Esophagus squamous epithelium (tissue), 5 donors: ENCODE measurements at places on chromosomes 5 and 9. TPM values are rescaled to one million over a fixed set of nuclear protein-coding genes. Genes with fewer than 3 reads are reported as not detected.

DNA sequence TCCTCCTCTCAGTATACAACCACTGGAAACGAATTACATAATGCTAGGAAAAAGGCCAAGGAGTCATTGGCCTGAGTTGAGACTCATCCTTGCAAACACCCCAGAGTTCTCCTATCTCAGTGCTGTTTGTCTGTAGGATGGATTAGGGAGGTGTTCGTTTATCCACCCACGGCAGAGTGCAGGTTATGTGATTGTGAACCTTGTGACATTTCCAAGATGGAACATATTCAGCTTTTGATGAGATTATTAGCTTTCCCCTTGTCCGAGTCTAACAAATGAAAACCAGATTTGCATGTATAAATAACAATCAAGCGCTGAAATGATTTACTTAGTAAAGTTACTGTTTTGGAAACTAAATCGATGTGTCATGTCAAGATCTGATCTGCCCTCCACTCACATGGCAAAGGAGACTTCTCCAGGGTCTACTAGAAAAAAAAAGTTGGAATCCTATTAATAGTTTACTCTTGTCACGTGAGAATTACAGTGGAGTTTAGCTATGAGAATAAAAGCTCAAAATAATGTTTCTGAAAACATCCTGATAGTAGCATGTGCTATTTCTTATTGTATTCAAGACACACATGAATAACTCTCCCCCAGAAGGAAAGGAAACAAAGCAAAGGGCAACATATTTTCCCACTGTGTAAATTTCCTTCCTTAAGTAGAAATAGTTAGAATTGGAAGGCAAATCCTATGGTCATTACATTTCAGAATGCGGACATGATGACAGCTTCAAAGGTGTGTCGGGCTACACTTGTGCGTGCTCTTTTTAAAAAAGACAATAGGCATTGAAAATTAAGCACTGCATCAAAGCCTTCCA lies 600.4 kb downstream of the EBF1 start:
- no peak overlapping the region for H3K4me3 ChIP-seq
- H3K36me3 ChIP-seq, result no peaks in the 10 kb centered on the region

GRCh38 chr9:99782962-99783718 lies 38.5 kb upstream of the NR4A3 start:
- no peaks in the 10 kb centered on the region for H3K4me1 ChIP-seq
- no peak overlapping the region for H3K27ac ChIP-seq
- H3K4me3 ChIP-seq, result no peak overlapping the region
- H3K27me3 ChIP-seq, result no peaks in the 10 kb centered on the region

- no peaks in the 10 kb centered on the region for H3K36me3 ChIP-seq
- no peak for DNase-seq
- peaks cover 8% of the 10 kb centered on the region for H3K4me1 ChIP-seq
- H3K27me3 ChIP-seq, result no peaks in the 10 kb centered on the region
- H3K27ac ChIP-seq, result no peak overlapping the region
- no peak overlapping the region for H3K4me3 ChIP-seq
Observed at GRCh38 chr5:57383093-57383861, 99.3 kb downstream of the ACTBL2 start.

GRCh38 chr5:134547579-134547978 lies 22.1 kb downstream of the JADE2 start:
- peaks cover 41% of the 10 kb centered on the region for H3K4me1 ChIP-seq
- DNase-seq, result no peak
- H3K36me3 ChIP-seq, result peaks cover 15% of the 10 kb centered on the region
- no peak overlapping the region for H3K4me3 ChIP-seq

GRCh38 chr5:170311511-170312300 lies 14.1 kb upstream of the LCP2 start:
- H3K4me3 ChIP-seq, result no peak overlapping the region
- H3K4me1 ChIP-seq, result peaks cover 22% of the 10 kb centered on the region
- no peaks in the 10 kb centered on the region for H3K27me3 ChIP-seq
- no peak for DNase-seq

DNA sequence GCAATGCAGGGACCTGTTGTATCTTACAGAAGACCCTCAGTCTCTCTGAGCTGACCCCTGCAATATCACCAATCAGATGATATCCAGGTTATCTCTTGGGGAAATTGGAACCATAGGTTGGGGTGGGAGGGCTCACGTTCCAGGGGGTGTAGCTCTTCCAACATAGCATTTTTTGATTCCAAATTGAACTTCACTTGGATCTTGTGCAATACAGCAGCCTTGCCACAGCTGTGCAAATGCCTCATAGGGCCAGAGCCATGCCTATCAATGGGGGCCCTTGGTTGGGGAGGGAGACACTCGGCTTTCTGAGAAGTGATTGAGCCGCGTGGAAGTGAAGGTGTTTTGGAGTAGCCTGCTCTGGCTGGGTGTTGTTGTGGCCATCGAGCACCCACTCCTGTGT lies 117.2 kb upstream of the PITX1 start:
- no peak for DNase-seq
- peaks cover 20% of the 10 kb centered on the region for H3K4me1 ChIP-seq
- H3K4me3 ChIP-seq, result no peak overlapping the region

DNA sequence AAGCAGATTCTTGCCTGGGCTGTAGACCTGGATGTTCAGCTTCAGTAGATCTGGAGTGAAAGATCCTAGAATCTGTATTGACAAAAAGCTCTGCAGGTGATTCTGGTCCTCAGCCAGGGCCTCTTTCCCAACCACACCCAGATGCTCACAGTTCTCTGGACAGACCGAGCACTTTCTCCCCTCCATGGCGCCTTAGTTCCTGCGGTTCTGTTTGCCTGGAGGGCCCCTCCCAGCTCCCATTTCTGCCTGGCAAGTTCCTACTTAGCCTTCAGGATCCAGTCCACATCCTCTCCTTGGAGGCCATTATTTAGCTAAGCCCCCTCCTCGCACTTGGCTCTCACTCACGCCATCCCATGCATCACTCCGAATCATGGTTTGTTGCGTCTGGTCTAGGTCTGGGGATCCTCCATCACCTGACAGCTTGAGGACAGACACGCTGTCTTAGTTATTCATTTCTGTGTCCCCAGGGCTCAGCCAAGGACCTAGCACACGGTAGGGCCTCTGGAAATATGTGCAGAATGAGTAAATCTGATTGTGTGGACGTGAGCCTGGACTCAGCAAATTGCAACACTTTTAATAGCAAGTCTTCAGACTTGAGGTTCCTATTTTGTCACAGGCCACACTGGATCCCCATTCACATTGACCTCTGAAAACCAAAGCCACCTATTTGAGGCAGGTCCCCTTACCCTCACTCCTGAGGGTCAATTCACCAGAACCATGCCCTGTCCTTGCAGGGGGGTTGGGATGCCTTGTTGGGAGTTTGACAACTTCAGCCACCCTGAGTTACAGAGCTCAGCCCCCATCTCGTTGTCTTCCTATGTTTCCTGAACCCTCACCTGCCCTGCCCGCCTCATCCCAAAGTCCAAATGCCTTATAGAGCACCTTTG lies 50.7 kb downstream of the COL15A1 start:
- H3K4me1 ChIP-seq, result peaks cover 59% of the 10 kb centered on the region
- DNase-seq, result no peak
- no peak overlapping the region for H3K4me3 ChIP-seq
- H3K27ac ChIP-seq, result peak overlapping the region; percentile 15
- no peaks in the 10 kb centered on the region for H3K27me3 ChIP-seq

DNA sequence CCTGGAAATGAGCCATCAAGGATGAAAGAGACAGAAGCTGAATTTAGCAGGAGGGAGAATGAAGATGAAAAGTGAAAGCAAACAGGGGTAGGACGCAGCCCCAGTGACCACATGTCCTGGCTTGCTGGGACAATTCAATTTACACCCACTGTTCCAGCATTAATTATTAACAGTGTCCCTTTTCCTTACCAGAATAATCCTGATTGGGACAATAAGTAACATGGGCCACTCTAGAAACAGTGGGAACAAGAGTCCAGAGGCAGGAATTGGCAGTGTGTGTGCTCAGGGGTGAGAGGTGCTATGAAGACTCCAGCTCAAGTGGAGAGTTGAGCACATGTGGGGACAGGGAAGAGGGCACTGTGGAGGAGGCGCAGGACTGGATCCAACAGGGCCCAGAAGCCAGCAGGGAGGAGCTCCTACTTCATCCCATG lies 147.1 kb downstream of the C5orf15 start:
- peaks cover 9% of the 10 kb centered on the region for H3K4me1 ChIP-seq
- peak overlapping the region; percentile 19 for H3K27ac ChIP-seq
- H3K36me3 ChIP-seq, result no peaks in the 10 kb centered on the region
- DNase-seq, result no peak

GRCh38 chr9:114689813-114690212 lies 7.8 kb upstream of the TEX48 start:
- no peaks in the 10 kb centered on the region for H3K4me1 ChIP-seq
- no peak overlapping the region for H3K27ac ChIP-seq
- DNase-seq, result no peak
- no peaks in the 10 kb centered on the region for H3K36me3 ChIP-seq
- no peaks in the 10 kb centered on the region for H3K27me3 ChIP-seq
- no peak overlapping the region for H3K4me3 ChIP-seq

Gene DPM2
- total RNA-seq, result 15.3 TPM

Gene ARL10
- total RNA-seq, result 2.4 TPM
